ENCODE measurements at places on chromosomes 7 and 10.
A peak's percentile ranks its signal among the peaks of the same experiment; 100 is the strongest.

- no peak for DNase-seq
These were observed 4.9 kb downstream of the RADIL start for GRCh38 chr7:4878336-4879335.

DNA sequence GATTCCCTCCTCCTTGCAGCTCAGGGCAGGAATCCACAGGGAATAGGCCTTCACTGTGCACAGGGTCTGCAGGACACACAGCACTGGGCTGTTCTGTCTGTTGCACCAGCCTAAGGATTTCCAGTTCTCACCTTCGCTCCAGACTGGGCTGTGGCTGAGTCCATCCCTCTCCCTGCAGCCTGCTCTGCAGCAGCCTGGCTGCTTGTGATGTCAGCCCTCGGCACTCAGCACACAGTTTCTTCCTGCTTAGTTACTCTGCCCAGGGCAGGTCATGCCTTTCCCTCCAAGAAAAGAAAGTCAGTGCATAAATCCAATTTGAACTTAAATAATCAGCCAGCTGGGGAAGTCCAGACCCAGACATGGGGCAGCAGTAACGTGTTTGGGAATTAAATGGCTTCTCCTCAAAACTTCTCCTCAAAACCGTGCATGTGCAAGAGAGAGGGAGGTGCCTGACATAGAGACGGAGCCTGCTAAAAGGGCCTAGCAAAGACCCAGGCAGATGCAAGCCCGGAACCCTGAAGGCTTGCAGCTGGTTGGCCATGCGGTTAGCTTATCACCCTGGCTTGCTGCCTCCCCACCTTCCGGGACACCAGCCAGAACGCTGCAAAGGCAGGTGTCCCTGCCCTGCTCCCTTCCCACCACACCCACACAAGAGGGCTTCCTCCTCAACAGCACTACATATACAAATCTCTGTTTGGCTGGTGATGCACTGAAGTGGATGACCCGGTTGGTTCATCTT is 10.9 kb upstream of the GDF2 start:
- DNase-seq: no peak

DNA sequence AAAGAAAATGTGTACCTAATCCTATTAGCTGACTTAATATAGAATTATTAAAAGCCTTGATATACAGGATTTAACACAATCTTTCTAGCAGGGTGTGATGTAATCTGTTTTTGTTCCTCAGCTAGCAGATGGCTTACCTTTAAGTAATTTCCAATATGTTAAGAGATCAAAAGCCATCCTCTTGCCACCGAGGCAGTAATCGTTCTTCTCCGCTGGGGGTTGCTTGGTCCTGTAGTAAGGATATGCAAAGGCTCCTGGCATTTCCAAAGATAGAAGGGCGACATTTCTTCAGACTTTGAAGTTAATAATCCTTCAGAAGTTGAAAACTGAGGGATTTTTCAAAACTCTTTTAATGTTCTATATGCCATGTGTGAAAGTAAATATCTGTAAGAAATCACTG is 156.4 kb downstream of the FZD1 start:
- DNase-seq: no peak

GRCh38 chr7:39651265-39651664 is 27.9 kb downstream of the RALA start:
- DNase-seq: peak; percentile 47

GRCh38 chr10:121466424-121466823 is 131.8 kb downstream of the FGFR2 start:
- no peak for DNase-seq

DNA sequence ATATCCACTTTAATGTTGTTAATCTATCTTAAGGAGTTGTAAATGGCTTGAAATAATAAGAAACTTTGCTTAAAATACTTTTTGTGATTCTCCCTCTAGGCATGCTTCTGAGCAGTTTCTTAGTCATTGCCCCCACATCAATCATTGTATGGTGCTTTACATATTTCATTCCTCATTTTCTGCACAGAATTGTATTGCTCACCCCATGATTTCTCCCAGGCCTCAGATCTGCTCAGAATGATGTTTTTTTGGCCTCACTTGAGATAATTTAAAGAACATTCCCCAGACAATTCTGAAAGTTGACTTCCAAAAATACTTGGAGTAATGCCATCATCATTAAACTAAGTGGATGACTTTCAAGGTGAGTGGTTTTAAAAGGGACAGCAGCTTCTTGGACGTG is 82.1 kb upstream of the PRPS1L1 start:
- DNase-seq: no peak

- no peak for DNase-seq
These were observed 62.2 kb downstream of the POLL start for GRCh38 chr10:101525848-101526247.

DNA sequence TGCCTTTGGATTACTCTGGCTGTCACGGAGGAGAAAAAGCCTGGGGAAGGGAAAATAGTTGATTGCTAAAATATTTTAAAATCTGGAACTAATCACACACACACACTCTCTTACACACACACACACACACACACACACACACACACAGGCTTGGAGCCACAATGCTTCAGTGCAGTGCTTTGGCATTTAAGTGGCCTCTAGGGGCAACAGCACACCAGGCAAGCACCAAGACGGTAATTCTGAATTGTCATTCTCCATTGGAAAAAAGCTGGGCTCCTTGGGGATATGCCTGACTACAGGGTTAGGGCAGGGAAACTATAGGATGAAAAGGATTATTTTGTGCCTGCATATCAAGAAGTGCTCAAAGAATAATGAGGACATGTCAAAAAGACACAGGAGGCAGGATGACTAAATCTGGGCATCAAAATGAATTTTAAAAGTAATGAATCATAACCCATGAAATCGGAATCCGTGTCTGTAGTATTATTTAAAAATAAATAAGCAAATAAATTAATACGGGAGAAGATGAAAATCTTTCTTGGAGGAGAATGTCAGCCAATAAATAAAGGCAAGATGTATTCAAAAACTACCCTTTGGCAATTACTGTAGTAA is 30.4 kb upstream of the DDC start:
- peak; percentile 18 for DNase-seq

- DNase-seq: no peak
These were observed 1.2 kb downstream of the MACROH2A2 start for GRCh38 chr10:70053841-70054288.

DNA sequence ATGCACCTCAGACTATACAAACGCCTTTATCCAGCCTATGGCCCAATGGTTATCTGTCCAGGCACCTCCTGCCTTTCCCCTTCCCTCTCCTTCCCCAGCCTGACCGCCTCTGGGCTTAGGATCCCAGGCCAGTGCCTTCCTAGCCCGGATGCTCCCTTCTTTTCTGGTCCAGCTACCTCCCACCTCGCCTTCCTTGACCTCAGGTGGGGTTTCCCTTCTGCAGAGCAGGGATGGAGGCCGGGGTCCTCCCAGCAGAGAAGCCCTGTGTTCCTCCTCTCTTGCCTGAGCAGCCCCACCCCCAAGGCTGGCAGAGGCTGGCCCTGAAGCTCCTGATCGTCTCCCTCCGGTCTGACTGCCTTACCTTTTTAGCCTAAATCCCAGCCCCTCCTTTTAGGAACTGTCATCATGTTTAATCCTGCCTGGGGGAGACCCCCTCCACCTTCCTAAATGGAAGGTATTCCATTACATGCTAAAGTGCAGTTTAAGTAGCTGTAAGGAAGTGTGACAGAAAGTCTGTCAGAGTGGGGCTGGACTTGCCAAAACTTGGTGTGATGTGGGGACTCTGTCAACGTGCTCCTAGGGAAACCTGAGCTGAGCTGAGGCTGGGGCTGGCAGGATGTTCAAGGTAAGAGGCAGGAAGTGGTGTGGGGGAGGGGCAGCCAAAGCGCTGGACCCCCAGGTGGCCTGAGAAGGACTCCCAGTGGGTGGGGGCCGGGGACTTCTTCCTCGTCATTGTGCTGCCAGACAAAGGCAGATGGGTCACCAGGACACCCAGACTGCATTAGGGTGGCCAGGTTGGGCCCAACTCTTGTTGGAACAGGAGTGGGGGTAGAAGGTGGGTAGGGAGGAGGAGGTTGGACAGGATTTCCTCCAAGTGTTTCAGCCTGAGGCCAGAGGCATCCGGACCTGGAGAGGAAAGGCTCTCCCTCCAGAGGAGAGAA is 39.5 kb downstream of the LBX1 start:
- DNase-seq: no peak

All from GM04503 (cell line).